ENCODE measurements at places on chromosomes 13 and 19.

DNA sequence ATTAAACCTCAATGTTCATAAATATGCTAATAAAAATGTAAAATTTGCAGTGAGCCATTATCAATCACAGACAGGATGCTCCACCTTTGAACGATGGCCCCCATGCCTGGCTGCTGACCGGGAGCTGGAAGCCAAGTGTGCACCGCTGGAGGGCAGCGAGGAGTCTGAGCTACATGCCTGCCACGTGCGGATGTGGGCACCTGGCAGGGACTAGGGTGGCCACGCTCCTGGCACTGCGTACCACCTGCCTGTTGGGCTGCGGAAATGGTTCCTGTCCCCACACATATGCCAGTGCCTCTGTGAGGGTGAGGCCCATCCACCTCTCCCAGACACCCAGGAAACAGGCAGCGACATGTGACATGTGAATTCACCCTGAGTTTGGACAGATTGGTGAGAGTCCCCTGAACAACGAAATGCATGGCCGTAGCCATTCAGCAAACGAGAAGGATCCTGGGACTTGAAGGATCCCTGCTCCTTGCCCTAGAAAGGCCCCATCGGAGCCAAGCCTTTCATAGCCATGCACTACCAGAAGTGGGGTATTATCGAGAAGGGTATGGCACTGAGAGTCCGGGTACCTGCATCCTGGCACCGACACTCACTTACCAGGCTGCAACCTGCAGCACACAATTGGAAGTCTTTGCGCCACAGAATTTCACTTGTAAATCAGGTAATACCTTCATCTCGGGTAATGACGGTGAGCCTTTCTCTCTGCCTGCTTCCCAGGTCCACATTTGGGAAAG, 35.8 kb downstream of the TSHZ3 start:
- no peak overlapping the region for H3K27ac ChIP-seq
- H3K4me3 ChIP-seq, result no peak overlapping the region
- H3K36me3 ChIP-seq, result no peaks in the 10 kb centered on the region
- peaks cover 25% of the 10 kb centered on the region for H3K27me3 ChIP-seq
- no peak for DNase-seq
- no peaks in the 10 kb centered on the region for H3K4me1 ChIP-seq

DNA sequence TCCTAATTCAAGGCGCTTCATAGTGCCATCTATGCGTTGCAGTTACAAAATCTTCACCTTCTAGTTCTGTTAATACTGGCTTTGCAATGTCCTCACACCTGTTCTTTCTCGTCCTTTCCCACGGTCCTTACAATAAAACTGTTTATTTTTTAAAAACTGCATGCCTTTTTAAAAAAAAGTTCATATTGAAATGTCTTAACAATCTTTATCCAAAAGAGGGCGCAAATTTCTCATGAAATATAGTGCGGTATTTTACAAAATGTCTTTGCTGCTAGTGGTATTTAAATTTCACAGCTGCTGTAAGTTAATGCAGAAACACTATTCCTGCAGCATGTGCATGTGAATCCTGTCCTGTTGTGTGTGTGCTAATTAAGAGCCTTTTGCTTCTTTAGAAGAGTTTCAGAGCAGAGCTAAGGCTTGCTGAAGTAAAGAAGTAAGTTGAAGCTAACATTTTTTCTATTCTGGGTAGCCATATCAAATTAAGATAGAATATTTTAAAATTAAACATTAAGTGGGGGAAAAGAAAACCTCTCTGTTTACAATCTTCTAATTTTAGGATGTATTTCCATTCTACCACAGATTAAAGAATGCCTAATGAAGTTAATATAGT, 15.8 kb upstream of the CLDN10 start:
- H3K36me3 ChIP-seq, result no peaks in the 10 kb centered on the region
- H3K27me3 ChIP-seq, result no peaks in the 10 kb centered on the region
- H3K27ac ChIP-seq, result no peak overlapping the region
- no peaks in the 10 kb centered on the region for H3K4me1 ChIP-seq
- H3K4me3 ChIP-seq, result no peak overlapping the region

- DNase-seq, result no peak
- no peaks in the 10 kb centered on the region for H3K4me1 ChIP-seq
- no peak overlapping the region for H3K27ac ChIP-seq
- H3K36me3 ChIP-seq, result no peaks in the 10 kb centered on the region
- no peak overlapping the region for H3K4me3 ChIP-seq
- peaks cover 9% of the 10 kb centered on the region for H3K27me3 ChIP-seq
Measured at GRCh38 chr13:27952876-27953675, 16.0 kb downstream of the CDX2 start.

DNA sequence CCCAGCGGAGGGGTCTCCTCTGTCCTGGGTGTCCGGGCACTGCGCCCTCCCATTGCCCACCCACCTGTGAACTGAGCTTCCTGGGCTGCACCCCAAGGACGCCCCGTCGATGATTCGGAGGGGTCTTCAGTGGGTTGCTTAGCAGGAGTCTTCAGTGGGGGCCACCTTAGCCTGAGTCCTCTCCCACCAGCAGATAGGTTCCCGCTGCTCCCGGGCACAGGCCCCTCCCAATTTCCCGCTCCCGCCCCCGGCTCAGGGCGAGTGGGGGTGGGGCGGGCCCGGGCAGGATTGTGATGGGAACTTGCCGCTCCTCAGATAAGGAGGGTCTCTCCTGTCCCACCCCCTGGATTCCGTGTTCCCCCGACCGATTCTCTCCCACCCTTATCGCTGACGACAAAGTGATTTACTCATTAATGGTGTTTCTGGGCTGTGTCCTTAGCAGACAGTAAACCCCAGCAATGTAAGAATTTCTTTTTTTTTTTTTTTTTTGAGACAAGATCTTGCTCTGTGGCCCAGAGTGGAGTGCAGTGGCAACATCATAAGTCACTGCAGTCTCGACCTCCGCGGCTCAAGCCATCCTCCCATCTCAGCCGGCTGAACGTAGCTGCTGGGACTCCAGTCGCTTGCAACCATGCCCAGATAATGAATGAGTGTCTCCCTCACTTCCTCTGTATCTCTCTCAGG, 655 bp upstream of the S1PR5 start:
- H3K27me3 ChIP-seq, result peaks cover 16% of the 10 kb centered on the region
- peaks cover 48% of the 10 kb centered on the region for H3K4me1 ChIP-seq
- H3K36me3 ChIP-seq, result no peaks in the 10 kb centered on the region
- H3K27ac ChIP-seq, result no peak overlapping the region
- peak overlapping the region; percentile 30 for H3K4me3 ChIP-seq

DNA sequence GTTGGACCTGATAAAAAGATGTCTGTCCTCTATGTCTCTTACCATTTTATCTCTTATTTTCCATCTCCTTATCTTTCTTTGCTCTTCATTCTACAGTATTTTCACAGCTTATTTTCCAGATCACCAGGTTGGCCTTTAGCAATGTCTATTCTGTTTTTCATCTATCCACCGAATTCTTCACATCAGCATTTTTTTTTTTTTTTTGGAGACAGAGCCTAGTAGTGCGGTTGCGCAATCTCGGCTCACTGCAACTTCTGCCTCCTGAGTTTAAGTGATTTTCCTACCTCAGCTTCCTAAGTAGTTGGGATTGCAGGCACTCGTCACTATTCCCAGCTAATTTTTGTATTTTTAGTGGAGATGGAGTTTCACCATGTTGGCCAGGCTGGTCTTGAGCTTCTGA, 49.0 kb downstream of the DNAJC15 start:
- H3K27ac ChIP-seq, result no peak overlapping the region
- no peaks in the 10 kb centered on the region for H3K4me1 ChIP-seq
- no peaks in the 10 kb centered on the region for H3K36me3 ChIP-seq
- no peak for DNase-seq

- H3K4me1 ChIP-seq, result no peaks in the 10 kb centered on the region
- H3K27me3 ChIP-seq, result no peaks in the 10 kb centered on the region
- DNase-seq, result no peak
Measured at GRCh38 chr19:13408889-13409518, 97.3 kb downstream of the CACNA1A start.

GRCh38 chr19:8835446-8835845, 3.3 kb downstream of the MBD3L1 start:
- H3K4me3 ChIP-seq, result no peak overlapping the region
- peaks cover 10% of the 10 kb centered on the region for H3K4me1 ChIP-seq
- H3K36me3 ChIP-seq, result no peaks in the 10 kb centered on the region

All from K562 (cell line).